ENCODE measurements at places on chromosomes 5 and 9.

DNA sequence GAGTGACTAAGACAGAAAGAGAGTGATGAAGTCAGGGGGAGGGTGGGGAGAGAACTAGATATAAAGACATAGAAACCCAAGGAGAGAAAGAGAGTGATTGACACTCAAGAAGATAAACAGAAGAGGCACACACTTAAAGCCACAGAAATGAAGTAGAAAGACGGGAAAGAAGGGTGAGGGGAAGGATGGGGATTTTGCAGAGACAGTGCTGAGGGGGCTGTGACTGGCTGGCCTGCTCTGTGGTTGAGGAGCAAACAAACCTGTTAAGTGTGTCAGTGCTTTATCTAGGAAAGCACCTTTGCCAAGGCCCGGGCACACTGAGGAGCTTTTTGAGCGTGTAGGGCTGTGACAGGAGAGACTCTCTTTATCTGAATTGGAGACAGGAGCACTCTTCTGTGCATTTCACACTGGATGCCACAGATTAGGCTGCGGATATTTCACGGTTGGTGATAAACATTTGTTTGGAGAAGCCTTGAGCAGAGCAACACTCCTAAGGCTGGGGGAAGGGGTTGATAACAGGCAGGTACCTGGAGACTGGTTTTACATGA is 109.1 kb downstream of the DOCK2 start:
- DNase-seq: no peak

DNA sequence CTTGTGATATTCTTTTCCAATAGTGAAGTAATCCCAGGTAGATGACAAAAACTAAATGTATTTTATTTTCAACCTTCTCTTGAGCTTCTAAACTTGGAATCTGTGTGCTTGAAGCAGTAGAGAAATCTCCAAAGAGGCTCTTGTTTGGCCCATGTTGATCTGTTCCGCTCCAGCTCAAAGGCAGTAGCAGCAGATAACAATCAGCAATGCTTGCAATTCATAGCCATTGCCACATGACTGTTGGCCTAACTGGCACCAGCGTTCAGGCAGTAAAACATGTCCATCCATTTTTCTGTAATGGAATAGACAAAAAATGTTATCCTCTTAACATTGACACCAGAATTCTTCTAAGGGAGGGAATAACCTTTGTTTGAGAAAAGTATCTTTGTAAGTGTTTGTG is 270.7 kb upstream of the MSX2 start:
- no peak for DNase-seq

DNA sequence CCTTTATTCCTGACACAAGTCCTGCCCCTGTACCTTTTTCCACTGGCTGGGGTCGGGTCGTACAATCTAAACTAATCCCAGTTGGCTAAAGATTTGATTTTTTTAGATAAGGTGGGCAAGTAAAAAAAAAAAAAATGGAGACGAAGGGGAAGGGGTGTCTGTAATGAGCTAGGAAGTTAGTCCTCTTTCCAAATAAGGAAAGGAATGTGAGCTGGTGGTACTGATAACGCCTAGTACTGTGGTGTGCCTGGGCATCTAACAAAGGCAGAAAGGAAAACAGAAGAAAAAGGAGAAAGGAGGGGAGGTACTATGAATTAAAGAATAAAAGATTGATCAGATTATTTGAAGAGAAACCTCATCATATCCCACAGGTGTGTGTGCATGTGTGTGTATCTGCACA is 21.3 kb downstream of the PRDM9 start:
- DNase-seq: no peak

DNA sequence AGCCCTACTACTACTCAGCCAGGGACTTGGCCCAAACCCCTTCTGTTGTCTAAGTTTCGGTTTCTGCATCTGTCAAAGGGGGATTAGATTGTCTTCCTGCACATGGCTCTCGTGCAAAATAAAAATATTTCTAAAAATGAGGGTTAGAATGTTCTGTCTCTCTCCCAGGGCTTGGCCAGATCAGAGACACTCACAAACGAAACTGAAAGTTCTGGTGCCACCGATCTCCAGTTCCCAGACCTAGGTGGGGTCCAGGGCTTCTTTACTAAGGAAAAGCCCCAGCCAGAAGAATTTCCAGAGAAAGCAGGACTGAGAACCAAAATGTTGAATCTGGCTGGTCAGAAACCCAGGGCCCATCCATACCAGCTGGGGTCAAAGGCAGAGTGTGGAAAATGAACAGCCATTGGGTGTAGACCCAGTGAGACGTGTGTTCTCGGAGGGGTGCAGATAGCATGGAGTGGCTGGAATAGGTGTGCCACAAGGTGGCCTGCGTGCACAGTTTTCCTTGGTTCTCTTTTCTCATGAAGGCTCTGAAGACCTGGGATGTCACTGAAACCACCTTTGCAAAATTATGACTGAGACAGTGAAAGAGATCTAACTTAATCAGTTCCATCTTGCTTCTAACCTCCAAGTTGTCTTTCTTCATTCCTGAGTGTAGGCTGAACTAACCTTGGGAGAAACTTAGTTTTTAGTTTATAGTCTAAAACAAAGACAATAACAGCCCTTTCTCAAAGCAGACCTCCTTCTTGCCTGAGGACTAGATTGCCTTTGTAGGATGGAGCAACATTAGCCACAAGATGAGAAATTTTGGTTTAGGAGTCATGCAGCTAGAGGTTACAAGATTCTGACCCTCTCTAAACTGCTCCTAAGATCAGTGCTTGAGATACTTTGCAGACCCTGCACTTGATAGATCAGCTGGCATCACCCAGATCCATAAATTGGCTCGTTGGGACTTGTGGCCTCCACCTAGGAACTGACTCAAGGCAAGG is 2.3 kb upstream of the SLC23A1 start:
- DNase-seq: no peak

- DNase-seq: peak; percentile 71
These were observed 7.4 kb upstream of the PPP3R2 start for GRCh38 chr9:101601904-101602765.

DNA sequence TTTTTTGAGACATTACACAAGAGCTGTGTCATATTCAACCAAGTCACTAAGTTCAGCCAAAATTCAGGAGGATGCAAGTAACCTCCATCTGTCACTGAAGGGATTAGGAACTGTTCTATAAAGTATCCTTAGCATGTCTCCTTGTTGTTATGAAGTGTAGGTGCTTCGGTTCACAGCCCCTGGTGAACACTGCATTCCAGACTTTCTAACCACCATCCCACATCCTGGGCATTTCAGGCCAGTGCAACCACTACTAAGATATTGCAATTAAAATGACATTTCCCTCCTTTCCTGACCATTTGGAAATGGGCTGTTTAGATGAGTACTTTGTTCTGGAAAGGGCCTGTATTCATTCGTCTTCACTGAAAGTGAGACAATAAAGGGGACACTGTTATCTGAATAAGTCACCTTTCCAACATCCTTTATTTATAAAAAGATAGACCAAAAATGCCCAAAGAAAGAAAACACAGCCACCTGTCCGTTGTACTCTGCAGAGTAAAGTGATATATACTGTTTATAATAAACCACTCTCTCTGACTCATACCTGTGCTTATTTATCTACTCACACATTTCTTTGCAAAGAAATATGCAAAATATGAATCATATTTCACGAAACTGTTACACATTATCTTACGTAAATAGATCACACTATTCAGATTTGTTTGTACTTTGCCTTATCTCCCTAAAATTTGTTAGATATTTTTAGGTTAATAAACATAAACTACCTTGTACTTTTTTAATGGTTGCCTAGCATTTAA is 861.9 kb downstream of the CDH18 start:
- no peak for DNase-seq

DNA sequence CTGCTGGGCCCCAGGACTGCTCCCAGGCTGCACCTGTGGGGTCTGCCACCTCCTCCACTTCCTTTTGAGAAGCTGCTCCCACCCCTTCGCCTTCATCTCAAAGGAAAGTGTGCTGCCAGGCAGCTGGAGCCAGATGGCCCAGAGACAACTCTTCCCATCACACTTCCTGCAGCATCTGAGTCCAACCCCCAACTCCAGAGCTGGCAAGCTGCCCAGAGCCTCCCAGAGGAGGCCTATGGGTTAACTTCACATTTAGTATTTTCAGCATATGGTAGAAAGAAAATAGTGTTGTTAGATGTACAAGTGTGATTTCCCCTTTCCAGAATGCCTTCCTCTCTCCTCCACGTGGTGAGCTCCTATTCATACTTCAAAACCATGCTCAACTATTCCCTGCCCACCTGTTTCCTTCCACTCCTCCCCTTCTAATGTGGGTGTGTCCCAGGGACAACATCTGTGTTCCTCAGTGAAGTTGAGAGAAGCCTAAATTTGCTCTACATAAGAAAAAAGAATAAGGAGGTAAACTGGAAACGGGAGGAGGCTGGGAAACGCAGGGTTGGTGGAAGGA is 38.6 kb upstream of the KCNMB1 start:
- no peak for DNase-seq

GRCh38 chr5:142944140-142944539 is 174.0 kb downstream of the ARHGAP26 start:
- no peak for DNase-seq

GRCh38 chr9:130549093-130549735 is 30.2 kb upstream of the FUBP3 start:
- DNase-seq: no peak

DNA sequence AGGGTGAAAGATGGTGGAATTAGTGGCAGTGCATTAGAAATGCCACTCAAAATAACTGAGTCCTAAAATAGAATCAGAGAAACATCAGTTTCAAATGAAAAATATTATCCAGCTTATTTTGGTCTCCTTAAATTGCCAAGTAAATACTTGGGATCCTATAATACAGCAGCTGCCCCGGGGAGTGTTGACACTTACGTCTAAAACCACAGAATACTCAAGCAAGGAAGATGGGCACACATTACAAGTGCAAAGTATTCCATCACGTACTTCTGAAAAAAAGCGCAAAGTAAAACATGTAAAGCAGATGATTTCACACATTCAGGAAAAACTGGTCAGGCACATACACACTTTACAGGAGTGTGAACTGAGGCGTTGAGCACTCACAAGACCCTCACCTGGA is 2.4 kb upstream of the ARHGEF37 start:
- DNase-seq: no peak

- DNase-seq: no peak
These were observed 44.6 kb upstream of the SEMA4D start for GRCh38 chr9:89542401-89543021.

DNA sequence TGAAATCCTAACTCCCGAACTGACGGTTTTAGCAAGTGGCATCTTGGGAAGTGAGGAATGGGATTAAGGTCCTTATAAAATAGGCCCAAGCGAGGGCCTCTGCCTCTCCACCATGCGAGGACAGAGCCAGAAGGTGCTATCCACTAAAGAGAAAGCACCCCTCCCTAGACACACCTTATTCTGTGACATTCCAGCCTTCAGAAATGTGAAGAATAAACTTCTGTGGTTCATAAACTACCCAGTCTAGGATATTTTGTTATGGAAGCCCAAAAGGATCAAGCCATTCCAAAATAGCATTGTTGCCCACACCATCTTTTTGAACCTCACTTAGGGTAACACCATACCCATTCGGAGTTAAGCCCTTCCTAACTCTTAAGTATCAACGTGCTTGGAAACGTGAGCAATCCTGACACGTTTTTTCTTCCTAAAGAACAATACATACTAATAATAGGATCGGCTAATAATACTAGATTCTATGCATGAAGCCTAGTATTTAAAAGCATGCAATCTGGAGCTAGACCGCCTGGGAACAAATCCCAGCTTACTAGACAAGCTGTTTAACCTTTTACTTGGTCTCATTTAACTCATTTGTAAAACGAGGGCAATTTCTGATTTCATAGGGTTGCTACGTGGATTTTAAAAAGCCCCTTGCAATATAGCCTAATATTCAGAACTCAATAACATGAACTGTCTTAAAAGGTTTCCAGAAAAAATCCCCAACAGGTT is 1.1 kb upstream of the SMC2 start:
- no peak for DNase-seq

DNA sequence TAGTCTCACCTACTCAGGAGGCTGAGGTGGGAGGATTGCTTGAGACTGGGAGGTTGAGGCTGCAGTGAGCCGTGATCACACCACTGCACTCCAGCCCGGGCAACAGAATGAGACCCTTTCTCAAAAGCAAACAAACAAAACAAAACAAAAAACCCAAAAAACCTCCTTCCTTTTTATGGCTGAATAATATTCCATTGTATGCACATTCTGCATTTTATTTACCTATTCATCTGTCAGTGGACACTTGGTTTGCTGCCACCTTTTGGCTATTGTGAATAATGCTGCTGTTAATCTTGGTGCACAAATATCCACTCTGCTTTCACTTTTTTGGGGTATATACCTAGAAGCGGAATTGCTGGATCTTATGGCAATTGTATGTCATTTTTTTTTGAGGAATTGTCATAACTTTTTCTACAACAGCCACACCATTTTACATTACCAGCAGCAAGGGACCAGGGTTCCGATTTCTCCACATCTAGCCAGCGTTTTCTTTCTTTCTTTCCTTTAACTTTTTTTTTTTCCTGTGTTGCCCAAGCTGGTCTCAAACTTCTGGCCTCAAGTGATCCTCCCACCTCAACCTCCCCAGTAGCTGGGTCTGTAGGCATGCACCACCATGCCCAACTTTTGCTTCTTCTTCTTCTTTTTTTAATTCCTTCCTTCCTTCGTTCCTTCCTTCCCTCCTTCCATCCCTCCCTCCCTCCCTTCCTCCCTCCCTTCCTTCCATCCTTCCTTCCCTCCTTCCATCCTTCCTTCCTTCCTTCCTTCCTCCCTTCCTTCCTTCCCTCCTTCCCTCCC is 30.6 kb downstream of the NKX2-5 start:
- DNase-seq: no peak

GRCh38 chr9:71937898-71938297 is 26.5 kb downstream of the C9orf85 start:
- no peak for DNase-seq

DNA sequence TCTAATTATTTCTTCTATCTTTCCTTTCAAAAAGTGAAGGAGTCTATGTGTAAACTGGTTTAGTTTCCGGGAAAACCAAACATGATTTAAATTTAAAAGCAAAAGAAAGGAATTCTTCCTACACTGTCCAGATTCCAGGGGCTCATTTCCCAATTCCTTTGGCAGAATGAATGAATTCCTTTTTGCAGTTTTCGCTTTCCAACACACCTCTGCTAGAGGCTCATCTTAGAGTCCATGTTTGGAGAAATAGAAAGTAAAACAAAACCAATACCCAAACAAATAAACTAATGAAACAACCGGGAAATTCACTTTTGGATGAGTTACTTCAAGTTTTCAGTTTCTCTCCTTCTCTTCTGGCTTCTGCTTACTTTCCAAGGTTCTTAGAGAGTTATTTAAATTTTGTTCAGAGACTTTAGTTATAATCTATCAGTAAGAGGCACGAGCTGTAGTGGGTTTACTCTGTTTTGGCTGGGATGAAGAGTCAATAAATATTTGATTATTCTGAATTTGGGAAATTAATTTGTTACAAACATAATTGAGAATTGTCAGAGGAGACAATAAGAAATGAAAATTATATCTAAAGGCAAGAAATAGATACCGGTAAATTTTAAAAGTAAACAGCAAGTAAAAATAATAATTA is 365.0 kb upstream of the CDH9 start:
- DNase-seq: no peak
